SJCRH30 (cell line): ENCODE measurements at places on chromosomes 5 and 9. TPM values are rescaled to one million over a fixed set of nuclear protein-coding genes. Genes with fewer than 3 reads are reported as not detected.
A peak's percentile ranks its signal among the peaks of the same experiment; 100 is the strongest.

The MCCC2 gene
- 59.4 and 61.5 TPM in 2 replicates for total RNA-seq

The NTRK2 gene
- total RNA-seq: under 0.01 TPM in 1 of 2 replicates, not detected in the other

The CDH18 gene
- total RNA-seq: 0.10 and 0.14 TPM in 2 replicates

The PCDHGA7 gene
- 3.6 and 4.7 TPM in 2 replicates for total RNA-seq

The PPP3R2 gene
- total RNA-seq: not detected in 2 replicates

The SV2C gene
- not detected in 2 replicates for total RNA-seq

DNA sequence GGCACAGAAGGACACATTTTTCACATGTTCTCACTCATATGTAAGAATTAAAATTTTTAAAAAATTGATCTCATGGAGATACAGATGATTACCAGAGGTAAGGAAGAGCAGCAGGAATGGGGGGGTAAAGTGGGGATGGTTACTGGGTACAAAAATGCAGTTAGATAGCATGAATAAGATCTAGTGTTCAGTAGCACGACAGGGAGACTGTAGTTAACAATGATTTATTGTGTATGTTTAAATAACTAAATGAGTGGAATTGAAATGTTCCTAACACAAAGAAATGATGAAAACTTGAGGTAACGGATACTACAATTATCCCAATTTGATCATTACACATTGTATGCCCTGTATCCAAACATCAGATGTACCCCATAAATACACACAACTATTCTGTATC, 15.2 kb upstream of the TGFBI start:
- H3K27me3 ChIP-seq: no peaks in the 10 kb centered on the region
- no peaks in the 10 kb centered on the region for H3K36me3 ChIP-seq
- no peak overlapping the region for H3K27ac ChIP-seq

DNA sequence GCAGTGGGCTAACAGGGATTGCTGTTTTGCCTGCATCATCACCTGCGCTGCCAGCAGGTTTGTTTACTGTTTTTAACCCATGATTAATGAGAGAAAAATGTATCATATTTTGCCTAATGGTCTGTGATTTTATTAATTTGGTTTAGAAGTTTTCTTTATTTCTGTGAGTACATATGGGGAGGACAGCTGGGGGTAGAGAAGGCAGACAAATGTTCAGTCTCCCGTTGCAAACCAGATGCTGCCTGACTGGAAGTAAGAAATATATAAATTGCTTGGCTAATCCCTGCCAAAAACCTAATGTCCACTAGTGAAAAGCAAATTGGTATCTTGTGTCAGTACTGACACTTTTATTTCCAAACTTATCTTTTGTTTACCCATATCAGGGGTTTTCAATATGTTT, 1766.1 kb upstream of the C9orf72 start:
- H3K4me3 ChIP-seq: no peak overlapping the region
- no peaks in the 10 kb centered on the region for H3K36me3 ChIP-seq
- no peaks in the 10 kb centered on the region for H3K27me3 ChIP-seq
- no peak overlapping the region for H3K27ac ChIP-seq

DNA sequence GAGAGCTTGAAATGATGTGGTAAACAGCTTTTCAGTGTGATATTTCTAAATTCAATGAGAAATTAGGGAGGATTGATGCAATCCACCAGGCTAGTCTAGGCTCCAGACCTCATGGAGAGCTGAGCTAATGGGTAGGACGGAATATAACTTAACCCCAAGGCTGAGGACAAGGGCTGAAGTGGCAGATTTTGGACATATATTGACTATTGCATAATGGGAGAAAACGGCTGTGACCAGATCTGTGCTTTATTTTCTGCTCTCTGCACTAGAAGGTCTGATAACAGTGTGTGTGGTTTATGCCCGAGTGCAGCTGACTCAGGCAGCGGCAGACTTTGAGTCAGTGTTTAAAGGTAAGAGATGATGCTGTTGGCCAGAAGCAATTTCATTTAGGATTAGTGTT, 70.6 kb downstream of the ACTBL2 start:
- no peaks in the 10 kb centered on the region for H3K27me3 ChIP-seq
- no peak overlapping the region for H3K27ac ChIP-seq
- no peak overlapping the region for H3K4me3 ChIP-seq
- no peak for DNase-seq

DNA sequence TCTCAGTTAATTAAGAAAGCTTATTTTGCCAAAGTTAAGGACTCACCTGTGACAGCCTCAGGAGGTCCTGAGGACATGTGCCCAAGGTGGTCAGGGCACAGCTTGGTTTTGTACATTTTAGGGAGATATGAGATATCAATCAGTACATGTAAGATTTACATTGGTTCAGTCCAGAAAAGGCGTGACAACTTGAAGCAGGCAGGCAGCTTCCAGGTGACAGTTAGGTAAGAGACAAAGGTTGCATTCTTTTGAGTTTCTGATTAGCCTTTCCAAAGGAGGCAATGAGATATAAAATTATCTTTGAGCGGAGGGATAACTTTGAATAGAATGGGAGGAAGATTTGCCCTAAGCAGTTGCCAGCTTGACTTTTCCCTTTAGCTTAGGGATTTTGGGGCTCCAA, 47.8 kb downstream of the SLC1A1 start:
- no peaks in the 10 kb centered on the region for H3K27me3 ChIP-seq
- H3K36me3 ChIP-seq: no peaks in the 10 kb centered on the region
- DNase-seq: no peak
- 0 out of 2 replicates have a peak, but pooled peaks cover 3% of the 10 kb centered on the region for H3K4me1 ChIP-seq
- no peak overlapping the region for H3K4me3 ChIP-seq

DNA sequence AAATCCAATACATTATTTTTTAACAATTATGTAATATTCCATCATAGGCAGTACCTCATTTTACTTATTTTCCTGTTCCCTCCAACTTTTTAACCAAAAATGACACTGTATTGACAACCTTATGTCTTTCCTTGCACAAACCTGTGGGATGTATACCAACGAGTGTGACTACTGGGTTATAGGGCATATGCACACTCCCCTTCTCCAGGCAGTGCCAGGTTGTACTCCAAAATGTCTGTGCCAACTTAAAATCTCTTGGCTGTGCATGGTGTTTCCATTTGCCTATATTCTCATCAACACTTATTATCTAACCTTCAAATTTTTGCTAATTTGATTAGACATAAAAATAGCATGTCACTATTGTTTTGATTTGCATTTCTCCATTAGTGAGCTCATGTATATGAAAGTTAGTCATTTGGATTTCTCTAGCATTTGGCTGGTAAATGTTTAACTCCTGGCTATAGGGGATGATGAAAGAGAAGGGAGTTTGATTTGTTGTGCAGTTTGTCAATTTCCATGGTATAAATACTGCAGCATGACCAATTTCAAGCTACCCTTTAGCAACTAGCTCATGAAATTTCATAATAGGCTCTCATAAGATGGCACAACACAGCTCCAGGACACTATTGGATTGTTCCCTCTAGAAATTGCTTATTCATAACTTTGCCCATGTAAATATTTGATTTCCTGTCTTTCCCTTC, 129.9 kb downstream of the BAAT start:
- H3K27ac ChIP-seq: no peak overlapping the region
- no peak for DNase-seq
- H3K4me3 ChIP-seq: no peak overlapping the region
- H3K27me3 ChIP-seq: no peaks in the 10 kb centered on the region

DNA sequence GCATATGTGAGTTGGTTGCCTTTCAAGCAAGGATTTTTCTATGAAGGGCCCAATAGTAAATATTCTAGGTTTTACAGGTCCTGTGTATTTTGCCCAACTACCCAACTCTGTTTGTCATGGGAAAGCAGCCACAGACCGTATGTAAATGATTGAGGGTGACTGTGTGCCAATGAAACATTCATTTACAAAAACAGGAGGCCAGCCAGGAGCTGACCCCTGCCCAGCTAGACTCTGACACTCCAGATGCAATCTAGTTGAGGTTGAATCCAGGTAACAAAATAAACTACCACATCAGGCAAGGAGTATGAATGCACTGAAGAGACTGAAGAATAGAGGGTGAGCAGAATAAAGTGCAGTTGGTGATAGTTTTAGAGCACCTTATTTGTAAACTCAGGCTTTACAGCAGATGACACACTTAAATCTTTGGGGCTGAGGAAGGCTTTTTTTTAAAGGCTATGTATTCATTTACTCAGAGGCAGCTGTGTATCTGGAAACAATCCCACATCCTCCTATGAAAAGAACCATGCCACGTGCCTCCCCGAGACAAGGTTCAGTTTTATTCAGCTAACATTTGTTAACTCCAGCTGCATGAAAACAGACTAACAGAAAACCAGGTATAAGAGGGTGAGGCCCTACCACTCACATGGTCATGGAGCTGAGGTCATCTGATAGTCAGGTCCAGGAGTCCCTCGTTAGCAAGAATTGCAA, 60.7 kb downstream of the SLC1A1 start:
- H3K4me3 ChIP-seq: no peak overlapping the region
- no peak for DNase-seq
- no peaks in the 10 kb centered on the region for H3K4me1 ChIP-seq
- no peaks in the 10 kb centered on the region for H3K27me3 ChIP-seq
- H3K36me3 ChIP-seq: no peaks in the 10 kb centered on the region
- no peak overlapping the region for H3K27ac ChIP-seq

DNA sequence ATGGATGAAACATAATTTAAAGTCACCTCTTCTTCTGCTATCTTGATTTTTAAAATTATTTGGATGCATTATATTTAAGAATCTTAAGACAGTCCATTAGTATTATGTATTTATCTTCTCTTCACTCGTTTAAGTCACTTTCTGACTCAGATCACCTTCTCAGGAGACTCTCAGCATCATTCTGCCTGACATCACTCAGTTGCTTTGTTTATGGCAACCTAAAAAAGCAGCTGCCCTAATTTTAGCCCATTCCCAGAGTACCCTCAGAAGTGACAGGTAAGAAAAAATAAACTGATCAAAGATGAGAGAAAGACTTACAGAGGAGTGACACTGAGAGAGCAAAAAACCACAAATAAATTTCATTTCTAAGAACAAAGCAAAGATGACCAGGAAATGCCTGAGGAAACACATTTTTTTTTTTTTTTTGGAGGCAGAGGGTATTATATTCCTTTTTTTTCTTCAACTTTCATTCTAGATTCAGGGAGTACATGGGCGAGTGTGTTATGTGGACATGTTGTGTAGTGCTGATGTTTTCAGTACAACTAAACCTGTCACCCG, 140.5 kb downstream of the MUSK start:
- no peak overlapping the region for H3K4me3 ChIP-seq
- DNase-seq: no peak
- no peaks in the 10 kb centered on the region for H3K27me3 ChIP-seq
- H3K4me1 ChIP-seq: no peaks in the 10 kb centered on the region

DNA sequence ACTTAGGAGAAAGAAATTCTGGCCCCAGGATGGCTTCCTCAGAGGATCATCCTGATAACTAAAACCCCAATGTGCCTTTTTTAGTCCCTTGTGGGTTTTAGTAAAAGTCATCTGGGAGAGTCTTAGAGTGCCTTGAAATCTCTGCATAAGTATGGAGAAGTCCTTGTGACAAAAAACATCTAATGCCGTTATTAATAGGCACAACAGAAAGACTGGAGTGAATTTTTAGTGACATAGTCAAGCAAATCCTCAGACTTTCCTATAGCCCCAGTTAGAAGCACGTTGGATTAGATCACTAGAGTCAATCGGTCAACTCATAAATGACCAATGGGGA, 108.2 kb upstream of the MPDZ start:
- DNase-seq: no peak
- H3K4me3 ChIP-seq: no peak overlapping the region
- no peaks in the 10 kb centered on the region for H3K36me3 ChIP-seq
- no peaks in the 10 kb centered on the region for H3K4me1 ChIP-seq
- no peak overlapping the region for H3K27ac ChIP-seq

GRCh38 chr5:168075387-168075786, 216.1 kb upstream of the WWC1 start:
- H3K4me3 ChIP-seq: no peak overlapping the region
- H3K36me3 ChIP-seq: no peaks in the 10 kb centered on the region
- no peaks in the 10 kb centered on the region for H3K27me3 ChIP-seq
- H3K27ac ChIP-seq: no peak overlapping the region

GRCh38 chr5:91059409-91059808, 323.7 kb downstream of the ARRDC3 start:
- no peaks in the 10 kb centered on the region for H3K36me3 ChIP-seq
- no peaks in the 10 kb centered on the region for H3K4me1 ChIP-seq
- no peaks in the 10 kb centered on the region for H3K27me3 ChIP-seq
- no peak for DNase-seq
- H3K27ac ChIP-seq: no peak overlapping the region

DNA sequence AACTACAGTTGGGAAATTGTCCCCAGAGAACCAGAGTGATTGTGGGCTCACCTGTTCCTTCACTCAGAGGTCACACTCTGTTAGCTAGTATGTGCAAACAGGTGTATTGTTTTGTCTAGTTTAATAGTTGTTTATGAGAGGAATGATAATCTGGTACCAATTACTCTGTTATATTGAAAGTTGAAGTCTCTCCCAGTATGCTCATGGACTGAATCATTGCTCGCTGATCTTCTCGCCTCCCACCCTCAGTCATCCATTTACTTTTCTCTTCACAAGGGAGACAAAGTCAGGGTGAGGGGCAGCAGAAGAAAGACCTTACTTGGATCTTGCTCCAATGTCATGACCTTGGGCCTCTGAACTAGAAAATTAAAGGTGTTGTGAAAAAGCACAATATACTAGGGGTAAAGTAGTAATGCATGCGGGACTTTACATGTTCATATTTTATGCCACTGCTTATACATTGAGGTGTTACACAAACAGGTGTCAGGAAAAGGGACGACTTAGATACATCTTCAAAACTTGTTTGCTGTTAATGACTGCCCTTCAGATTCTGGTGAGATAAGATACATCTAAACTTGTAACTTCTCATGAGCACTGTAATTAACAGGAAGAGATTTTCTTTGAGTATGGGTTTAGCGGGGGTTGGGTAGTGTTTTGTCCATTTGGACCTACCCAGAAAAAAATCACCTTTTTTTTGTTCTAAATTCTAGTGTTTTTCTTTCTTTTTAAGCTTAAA, 36.9 kb downstream of the LNPEP start:
- peaks cover 79% of the 10 kb centered on the region for H3K4me1 ChIP-seq
- peak overlapping the region; percentile 80 for H3K27ac ChIP-seq
- DNase-seq: no peak
- H3K27me3 ChIP-seq: no peaks in the 10 kb centered on the region
- no peak overlapping the region for H3K4me3 ChIP-seq

- DNase-seq: no peak
- H3K27ac ChIP-seq: no peak overlapping the region
- H3K27me3 ChIP-seq: no peaks in the 10 kb centered on the region
- no peaks in the 10 kb centered on the region for H3K36me3 ChIP-seq
- no peaks in the 10 kb centered on the region for H3K4me1 ChIP-seq
Measured at GRCh38 chr5:81495286-81495685, 101.4 kb upstream of the ACOT12 start.
